ENCODE measurements at places on chromosomes 2 and 18.

DNA sequence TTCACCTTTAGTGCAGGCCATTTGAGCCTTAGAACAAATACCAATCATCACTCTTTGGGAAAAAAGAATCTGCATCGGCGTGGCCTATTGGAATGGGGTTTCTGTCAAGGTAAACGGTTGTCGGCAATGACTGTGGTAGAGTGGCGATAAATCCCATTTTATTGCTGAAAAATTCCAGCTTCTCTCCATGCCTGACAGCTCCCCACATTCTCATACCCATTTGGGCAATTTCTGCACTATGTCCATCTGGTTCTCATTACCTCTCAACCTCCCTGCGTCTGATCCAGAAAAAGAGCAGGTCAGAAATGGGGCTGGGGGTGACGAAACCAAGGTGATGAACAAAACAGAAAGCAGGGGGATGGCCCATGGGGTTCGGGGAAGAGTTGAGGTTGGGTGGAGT, 254.0 kb downstream of the MEIS1 start:
- DNase-seq, result no peak

- DNase-seq, result no peak
These were observed 995 bp downstream of the MBD5 start for GRCh38 chr2:148021886-148022285.

DNA sequence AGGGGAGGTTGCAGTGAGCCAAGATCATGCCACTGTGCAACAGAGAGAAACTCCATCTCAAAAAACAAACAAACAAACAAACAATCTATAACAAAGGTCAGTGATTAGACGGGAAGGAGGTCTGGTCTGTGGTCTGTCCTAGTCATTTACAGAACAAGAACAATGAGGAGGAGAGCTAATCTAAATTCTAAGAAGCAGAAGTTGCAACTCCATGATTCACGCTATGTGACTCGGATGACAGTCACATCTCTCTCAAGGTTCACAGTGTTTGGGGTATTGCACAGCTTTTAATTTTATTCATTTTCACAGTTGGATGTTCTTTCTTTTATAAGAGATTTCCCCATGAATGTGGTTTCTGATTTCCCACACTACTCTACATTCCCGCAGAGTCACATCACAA, 218.7 kb upstream of the PIEZO2 start:
- no peak for DNase-seq

DNA sequence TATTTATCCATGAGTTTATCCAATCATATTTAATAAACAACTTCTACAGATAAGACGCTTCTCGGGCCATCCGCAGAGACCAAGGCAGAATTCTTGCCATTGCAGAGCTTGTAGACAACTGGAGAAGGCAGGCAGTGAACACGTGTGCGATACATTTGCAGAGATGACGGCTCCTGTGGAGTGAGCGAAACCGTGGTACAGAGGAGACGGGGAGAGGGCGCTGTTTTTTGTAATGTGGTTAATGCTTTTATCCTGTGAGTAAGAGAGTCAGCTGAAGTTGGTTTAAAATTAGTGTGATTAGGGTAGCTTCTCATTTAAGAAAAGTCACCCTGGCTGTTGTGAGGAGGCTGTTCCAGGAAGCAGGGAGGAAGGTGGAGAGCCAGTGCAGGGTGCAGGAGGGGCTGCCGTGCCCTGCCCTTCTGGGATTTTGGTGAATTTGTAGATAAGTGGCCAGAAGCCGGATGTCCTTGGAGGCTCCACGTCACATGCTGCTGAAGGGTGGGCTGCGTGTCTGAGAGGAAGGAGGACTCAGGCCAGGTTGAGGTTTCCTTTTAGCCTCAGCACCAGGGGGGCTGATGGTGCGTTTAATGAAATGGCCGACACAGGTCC, 151.4 kb downstream of the SNTG2 start:
- no peak for DNase-seq

- DNase-seq, result no peak
These were observed 45.4 kb downstream of the SLC40A1 start for GRCh38 chr2:189534854-189535832.

DNA sequence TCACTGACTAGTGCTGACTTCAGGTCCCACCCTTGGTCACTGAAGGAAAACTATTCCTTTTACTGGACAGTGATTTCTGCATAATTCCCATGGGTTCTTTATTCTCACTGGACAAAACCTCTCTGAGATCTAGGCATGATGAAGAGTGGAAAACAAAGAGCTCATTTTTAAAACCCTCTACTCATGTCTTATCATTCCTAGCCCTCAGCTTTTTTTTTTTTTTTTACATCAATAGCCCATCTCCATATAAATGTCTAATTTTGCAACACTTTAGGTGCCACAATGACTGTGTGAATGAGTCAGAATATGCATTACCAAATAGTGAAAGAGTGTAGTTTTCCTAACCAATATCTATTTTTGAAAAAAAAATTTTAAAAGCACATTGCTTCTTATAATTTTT, 74.8 kb downstream of the TCF4 start:
- no peak for DNase-seq

GRCh38 chr2:240953426-240954410, 44.7 kb upstream of the SNED1 start:
- DNase-seq, result no peak

- DNase-seq, result no peak
These were observed 84.5 kb downstream of the RAPH1 start for GRCh38 chr2:203450561-203450960.

GRCh38 chr2:86283411-86284030, 53.9 kb downstream of the REEP1 start:
- DNase-seq, result no peak

- no peak for DNase-seq
These were observed 73.4 kb downstream of the PLEKHM3 start for GRCh38 chr2:207951734-207952470.

DNA sequence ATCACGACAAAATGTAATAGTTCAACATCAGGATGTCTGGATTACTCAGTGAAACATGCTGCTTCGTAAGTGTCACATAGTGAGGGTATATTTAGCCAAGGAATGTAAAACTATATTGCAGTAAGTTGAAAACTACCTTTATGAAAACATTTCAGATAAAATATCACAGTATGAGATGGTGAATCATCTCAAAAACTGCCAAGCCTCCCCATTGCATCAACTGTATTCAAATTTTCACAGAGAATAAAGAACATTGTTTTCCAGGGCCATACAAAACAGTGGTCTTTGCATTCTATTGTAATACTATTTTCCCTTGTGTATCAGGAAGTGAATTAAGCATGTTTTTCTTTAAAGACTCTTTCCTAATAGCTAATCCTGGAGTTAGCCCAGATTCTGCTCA, 47.6 kb upstream of the MSTN start:
- no peak for DNase-seq

- no peak for DNase-seq
These were observed 1467.4 kb upstream of the NXPH2 start for GRCh38 chr2:140247451-140248195.

DNA sequence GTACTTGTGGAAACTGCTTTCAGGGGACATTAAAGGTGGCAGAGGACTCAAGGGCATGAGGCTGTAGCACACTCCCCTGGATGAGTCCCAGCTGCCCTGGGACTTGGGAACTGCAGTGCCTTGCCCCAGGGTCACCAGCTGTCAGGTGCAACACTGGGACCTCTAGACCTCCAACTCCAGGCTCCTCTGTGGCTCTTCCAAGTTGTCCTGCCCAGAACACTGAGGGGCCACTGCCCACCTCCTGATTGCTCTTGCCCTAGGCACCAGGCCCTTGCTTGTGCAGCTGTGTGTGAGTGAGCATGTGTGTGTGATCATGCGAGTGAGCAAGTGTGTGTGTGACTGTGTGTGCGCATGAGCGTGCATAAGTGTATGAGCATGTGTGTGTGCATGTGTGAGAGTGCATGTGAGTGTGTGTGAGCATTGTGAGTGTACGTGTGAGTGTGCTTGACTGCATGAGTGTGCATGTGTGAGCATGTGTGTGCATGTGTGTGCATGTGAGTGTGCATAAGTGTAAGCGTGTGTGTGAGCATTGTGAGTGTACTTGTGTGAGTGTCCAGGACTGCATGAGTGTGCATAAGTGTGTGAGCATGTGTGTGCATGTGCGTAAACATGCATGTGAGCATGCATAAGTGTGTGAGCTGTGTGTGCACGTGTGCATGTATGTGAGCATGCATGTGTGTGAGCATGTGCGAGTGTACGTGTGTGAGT, 301.5 kb downstream of the NDUFA10 start:
- no peak for DNase-seq

- no peak for DNase-seq
These were observed 43.2 kb downstream of the MRPL33 start for GRCh38 chr2:27814758-27815157.

GRCh38 chr2:59702026-59702425, 851.4 kb downstream of the BCL11A start:
- DNase-seq, result no peak

- DNase-seq, result no peak
These were observed 16.0 kb downstream of the EPG5 start for GRCh38 chr18:45951016-45951714.
